WTC11 (cell line): ENCODE measurements at places on chromosomes 11 and 22. TPM values are rescaled to one million over a fixed set of nuclear protein-coding genes. Genes with fewer than 3 reads are reported as not detected.

SAA1 gene
- 7.7 to 12.8 TPM (median 8.8 TPM) in 3 replicates for total RNA-seq

STK33 gene
- 13.2 to 16.7 TPM (median 13.3 TPM) in 3 replicates for total RNA-seq

VWCE gene
- 13.8 to 21.9 TPM (median 17.4 TPM) in 3 replicates for total RNA-seq

SMIM38 gene
- total RNA-seq = 0.39 to 1.4 TPM (median 0.98 TPM) in 3 replicates

BEST1 gene
- 0.17 to 0.32 TPM (median 0.21 TPM) in 3 replicates for total RNA-seq

DMC1 gene
- 4.3 to 4.5 TPM (median 4.5 TPM) in 3 replicates for total RNA-seq

CEND1 gene
- 2.0 to 3.1 TPM (median 2.7 TPM) in 3 replicates for total RNA-seq

FXYD6 gene
- total RNA-seq = 26.2 to 31.6 TPM (median 30.1 TPM) in 3 replicates

MISFA gene
- 2.3 to 3.2 TPM (median 3.2 TPM) in 3 replicates for total RNA-seq

RAPSN gene
- 0.32 to 0.66 TPM (median 0.34 TPM) in 3 replicates for total RNA-seq

ARRB1 gene
- total RNA-seq = 81.0 to 90.1 TPM (median 82.9 TPM) in 3 replicates

OR51I1 gene
- total RNA-seq = not detected in 3 replicates

CTSW gene
- 0.18 TPM in 1 of 3 replicates, not detected in the others for total RNA-seq

SCT gene
- 2.3 to 3.3 TPM (median 2.9 TPM) in 3 replicates for total RNA-seq

CCDC88B gene
- 17.0 to 22.0 TPM (median 19.9 TPM) in 3 replicates for total RNA-seq

DNA sequence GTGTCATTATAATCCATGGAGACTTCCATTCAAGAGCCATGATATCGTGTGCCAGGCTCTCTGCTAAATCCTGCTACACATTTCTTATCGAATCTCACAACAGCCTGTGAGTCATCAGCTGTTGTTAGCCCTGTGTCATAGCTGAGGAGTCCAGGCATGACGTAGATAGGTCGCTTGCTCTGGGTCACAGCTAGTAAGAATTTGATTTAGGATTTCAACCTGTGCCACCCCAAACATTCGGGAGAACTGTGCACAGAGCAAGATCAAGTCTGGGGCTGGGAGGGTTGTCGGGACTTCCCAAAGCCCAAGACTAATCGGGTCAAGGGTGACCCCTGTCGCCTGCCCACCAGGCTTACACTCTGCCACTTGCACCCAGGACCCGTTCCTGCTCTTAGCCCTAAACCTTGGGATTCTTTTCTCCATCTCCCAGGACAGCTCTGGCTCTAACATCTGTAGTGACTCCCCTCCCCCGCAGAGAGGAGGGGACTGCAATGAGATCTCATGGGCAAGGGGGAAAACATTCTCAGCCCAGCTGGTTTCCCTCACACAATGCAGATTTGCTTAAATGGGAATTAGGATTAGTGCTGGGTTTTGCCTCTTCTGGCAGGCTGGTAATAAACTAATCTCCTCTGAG, 34.3 kb downstream of the TSPAN18 start:
- H3K36me3 ChIP-seq = peaks cover 20% of the 10 kb centered on the region
- peaks cover 17% of the 10 kb centered on the region for H3K27me3 ChIP-seq
- no peak overlapping the region for H3K4me3 ChIP-seq

GRCh38 chr22:39408807-39409206, 9.2 kb downstream of the TAB1 start:
- no peaks in the 10 kb centered on the region for H3K27me3 ChIP-seq
- no peak for DNase-seq
- no peaks in the 10 kb centered on the region for H3K4me1 ChIP-seq
- H3K4me3 ChIP-seq = no peak overlapping the region

DNA sequence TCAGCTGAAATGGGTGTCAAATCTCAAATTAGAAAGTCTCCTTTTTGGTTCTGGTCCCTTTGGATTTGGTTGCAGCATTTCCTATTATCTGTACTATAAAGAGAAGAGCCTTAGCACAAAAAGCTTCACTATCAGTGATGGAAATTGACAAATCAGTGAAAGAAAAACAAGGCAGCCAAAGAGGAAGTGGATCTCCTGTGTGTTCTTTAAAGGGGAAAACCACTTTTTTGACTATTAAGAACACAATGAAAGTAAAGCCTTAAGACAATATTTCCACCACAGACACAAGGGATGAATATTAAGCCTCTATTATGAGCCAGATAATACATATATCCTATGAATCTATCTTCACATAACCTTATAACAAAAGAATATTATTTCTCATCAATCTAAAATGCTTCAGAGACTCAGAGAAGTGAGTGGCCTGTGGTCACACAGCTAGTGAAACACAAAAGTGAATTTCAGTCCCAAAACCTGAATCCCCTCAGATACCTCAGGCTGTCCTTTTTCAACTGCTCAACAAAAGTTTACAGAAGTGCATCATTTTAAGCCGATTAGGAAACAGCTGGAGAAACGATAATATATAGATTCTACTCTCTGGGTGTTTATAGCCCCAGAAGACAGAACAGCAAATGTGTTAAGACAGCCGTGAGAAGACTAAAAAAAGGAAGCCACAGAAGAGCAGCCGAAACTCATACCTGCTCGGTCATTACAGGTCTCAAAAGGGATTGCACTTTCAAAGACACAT, 24.4 kb upstream of the FSHB start:
- no peak overlapping the region for H3K4me3 ChIP-seq
- peaks cover 11% of the 10 kb centered on the region for H3K4me1 ChIP-seq
- peaks cover 19% of the 10 kb centered on the region for H3K27me3 ChIP-seq
- no peak for DNase-seq
- no peaks in the 10 kb centered on the region for H3K36me3 ChIP-seq

GRCh38 chr11:64969209-64969608, 2.7 kb downstream of the MAJIN start:
- DNase-seq = no peak
- no peaks in the 10 kb centered on the region for H3K36me3 ChIP-seq
- no peaks in the 10 kb centered on the region for H3K4me1 ChIP-seq
- H3K27ac ChIP-seq = no peak overlapping the region
- peaks cover 50% of the 10 kb centered on the region for H3K27me3 ChIP-seq

DNA sequence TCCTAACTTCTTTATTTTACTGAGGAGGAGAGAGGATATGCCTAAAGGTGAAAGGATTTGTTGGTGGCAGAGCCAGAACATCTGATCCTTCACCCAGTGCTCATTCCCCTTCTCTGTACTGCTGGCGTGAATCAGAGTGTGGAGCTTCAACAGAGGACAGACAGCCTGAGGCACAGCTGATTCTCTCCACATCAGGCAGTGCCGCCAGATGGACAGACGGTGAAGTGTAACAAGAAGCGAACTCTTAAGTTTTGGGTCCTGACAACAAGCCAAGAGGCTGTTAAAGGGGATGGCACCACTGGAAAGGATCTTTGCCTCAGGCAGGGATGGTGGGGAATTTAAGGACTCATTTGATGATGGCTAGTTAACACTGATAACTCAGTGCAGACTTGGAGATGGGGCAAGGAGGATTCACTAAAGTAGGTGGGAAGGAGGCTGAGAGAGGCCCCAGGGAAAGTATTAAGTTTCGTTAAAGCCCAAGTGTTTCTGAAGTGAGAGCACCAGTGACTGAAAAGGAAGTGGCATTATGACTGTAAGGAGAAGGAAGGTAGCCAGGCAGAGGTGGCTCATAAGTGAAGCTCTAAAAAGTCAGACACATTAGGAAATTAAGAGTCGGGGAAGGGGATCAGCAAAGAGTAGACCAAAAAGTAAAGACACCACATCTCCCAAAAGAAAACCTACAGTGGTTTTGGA, 81.3 kb downstream of the CLPB start:
- peaks cover 5% of the 10 kb centered on the region for H3K4me1 ChIP-seq
- no peaks in the 10 kb centered on the region for H3K36me3 ChIP-seq
- peak; percentile 47 for DNase-seq
- no peaks in the 10 kb centered on the region for H3K27me3 ChIP-seq
- H3K27ac ChIP-seq = no peak overlapping the region

- no peaks in the 10 kb centered on the region for H3K27me3 ChIP-seq
- no peak overlapping the region for H3K27ac ChIP-seq
Measured at GRCh38 chr22:44580176-44581095, 82.4 kb upstream of the RTL6 start.

DNA sequence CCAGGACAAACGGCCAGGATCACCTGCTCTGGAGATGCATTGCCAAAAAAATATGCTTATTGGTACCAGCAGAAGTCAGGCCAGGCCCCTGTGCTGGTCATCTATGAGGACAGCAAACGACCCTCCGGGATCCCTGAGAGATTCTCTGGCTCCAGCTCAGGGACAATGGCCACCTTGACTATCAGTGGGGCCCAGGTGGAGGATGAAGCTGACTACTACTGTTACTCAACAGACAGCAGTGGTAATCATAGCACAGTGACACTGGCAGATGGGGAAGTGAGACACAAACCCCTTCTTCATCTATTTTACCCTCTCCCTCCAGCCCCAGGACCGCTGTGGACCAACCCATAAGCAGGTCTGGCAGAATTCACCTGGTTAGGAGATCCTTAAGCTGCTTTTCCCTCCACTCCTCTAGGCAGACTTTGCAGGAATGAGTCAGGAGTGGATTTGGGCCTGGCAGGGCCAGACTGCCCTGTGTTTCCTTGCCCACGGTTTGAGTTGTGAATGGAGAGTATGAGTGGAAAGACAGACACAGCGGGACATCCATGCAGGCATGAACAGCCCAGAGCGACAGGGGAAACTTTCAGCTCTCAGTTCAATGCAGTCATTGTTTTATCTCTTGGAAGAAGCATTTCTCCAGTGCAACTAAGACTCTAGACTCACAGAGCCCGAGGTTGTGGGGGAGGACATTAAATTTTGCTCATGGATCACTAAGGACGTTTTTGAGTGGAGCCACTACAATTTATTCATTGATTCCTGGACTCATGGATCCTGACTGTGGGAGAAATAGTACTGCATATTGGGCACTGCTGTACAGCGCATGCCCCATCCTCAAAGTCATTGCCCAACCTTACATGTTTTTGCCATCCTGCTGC, 75.3 kb upstream of the IGLL5 start:
- H3K4me3 ChIP-seq = no peak overlapping the region
- no peak overlapping the region for H3K27ac ChIP-seq

GRCh38 chr11:126963115-126963514, 37.5 kb downstream of the KIRREL3 start:
- H3K4me1 ChIP-seq = 0 out of 2 replicates have a peak, but pooled peaks cover 1% of the 10 kb centered on the region
- H3K27ac ChIP-seq = no peak overlapping the region
- no peak for DNase-seq
- H3K36me3 ChIP-seq = no peaks in the 10 kb centered on the region
- H3K4me3 ChIP-seq = no peak overlapping the region

- no peaks in the 10 kb centered on the region for H3K36me3 ChIP-seq
- DNase-seq = peak; percentile 23
- no peak overlapping the region for H3K27ac ChIP-seq
- H3K4me1 ChIP-seq = 0 out of 2 replicates have a peak, but pooled peaks cover under 1% of the 10 kb centered on the region
Measured at GRCh38 chr11:130671801-130672700, 223.6 kb downstream of the ADAMTS15 start.

DNA sequence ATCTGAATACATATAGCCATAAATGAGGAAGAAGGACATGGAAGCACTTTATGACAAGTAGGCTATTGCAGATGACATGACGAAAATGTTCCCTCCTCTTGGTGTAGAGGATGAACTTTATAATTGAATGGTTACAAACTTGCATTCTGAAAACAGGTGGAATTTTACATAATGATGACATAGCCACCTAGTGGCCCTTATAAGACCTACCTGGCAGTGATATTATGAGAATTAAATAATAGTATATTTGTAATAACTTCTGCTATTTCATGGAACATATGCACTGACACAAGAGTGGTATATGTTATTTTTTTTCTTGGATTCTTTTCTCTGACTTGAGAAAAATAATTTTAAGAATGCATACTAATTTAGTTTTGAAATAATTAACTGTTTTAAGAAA, 22.9 kb downstream of the TRIM22 start:
- H3K27me3 ChIP-seq = no peaks in the 10 kb centered on the region; the same call in 1 of the 2 replicates
- no peak overlapping the region for H3K27ac ChIP-seq
- H3K4me1 ChIP-seq = no peaks in the 10 kb centered on the region
- DNase-seq = no peak
- H3K4me3 ChIP-seq = no peak overlapping the region

DNA sequence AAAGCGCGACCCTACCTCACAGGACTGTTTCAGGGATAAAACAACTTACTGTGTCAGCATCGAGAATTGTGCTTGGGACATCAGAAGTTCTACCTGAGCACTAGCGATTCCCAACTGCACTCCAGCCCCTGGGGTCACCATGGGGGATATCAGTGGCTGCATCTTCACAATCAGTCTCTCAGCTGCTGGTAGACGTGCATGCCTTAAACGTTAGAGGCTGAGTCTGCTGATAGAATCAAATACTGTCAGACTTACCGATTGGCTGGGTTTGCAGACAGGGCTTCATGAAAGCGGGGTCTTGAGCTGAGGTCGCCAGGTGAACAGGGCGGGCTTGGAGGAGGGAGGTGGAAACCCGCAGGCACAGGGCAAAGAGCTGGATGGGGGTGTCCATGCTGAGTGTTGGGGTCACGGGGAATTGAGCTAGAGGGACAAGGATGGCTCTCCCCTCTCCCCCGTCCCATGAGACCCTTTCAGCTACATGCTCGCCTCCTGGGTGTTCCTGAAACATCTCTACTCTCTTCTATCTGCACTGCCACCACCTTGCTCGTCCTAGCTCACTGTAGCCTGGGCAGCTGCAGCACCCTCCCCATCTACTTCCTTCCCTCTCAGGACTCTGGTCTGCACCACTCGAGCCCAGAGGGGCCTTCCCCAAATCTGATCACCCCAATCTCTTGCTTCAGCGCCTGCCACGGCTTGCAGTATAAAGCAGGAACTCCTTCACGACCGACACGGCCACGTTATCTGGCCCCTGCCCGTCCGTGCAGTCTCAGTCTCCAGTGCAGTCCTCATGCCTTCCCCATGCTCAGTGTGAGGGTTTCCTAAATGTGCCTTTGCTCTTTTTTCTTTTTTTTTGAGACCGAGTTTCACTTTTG, 43.5 kb downstream of the ST14 start:
- no peaks in the 10 kb centered on the region for H3K4me1 ChIP-seq
- H3K36me3 ChIP-seq = peaks cover 18% of the 10 kb centered on the region
- H3K27ac ChIP-seq = peak overlapping the region; percentile 5; the same call in 1 of the 2 replicates
- no peaks in the 10 kb centered on the region for H3K27me3 ChIP-seq
- H3K4me3 ChIP-seq = no peak overlapping the region
